ENCODE measurements at places on chromosomes 11 and 22.

DNA sequence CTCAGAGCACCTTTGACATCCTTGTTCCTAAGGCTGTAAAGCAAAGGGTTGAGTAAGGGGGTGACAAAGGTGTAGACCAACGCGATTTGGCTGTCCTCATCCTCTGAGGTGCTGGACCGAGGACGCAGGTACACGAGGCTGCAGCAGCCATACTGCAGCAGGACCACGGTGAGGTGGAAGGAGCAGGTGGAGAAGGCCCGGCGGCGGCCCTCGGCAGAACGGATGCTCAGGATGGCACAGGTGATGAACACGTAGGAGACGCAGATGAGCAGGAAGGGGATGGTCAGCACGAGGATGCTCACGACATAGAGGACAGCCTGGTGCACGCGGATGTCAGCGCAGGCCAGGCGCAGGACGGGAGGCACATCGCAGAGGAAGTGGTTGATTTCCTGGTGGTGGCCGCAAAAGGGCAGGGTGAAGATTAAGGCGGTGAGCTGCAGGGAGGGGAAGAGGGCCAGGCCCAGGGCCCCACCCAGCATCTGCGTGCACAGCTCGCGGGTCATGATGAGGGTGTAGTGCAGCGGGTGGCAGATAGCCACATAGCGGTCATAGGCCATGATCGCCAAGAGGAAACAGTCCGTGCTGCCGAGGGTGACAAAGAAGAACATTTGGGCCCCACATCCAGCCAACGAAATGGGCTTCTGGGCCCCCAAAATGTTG lies 632 bp downstream of the OR10Q1 start:
- no peak for DNase-seq

GRCh38 chr11:125512106-125512505 lies 16.0 kb upstream of the FEZ1 start:
- DNase-seq = no peak

- DNase-seq = no peak
Observed at GRCh38 chr22:19117111-19117512, 5.1 kb downstream of the DGCR2 start.

GRCh38 chr22:20582171-20582511 lies 74.7 kb downstream of the MED15 start:
- no peak for DNase-seq

GRCh38 chr11:48108231-48109045 lies 108.2 kb upstream of the OR4B1 start:
- DNase-seq = peak; percentile 58

DNA sequence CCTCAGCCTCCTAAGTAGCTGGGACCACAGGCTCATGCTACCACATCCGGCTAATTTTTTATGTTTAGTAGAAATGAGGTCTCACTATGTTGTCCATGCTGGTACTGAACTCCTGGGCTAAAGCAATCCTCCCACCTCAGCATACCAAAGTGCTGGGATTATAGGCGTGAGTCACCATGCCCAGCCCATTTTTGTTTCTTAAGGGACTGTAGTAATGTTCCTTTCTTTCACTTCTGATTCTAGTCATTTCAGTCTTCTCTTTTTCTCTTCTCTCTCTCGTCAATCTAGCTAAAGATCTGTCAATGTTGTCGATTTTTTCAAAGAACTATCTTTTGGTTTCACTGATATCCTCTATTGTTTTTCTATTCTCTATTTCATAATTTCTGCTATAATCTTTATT lies 111.0 kb upstream of the APOA1 start:
- DNase-seq = peak; percentile 63

GRCh38 chr22:29307596-29308147 lies 1.2 kb downstream of the GAS2L1 start:
- no peak for DNase-seq

DNA sequence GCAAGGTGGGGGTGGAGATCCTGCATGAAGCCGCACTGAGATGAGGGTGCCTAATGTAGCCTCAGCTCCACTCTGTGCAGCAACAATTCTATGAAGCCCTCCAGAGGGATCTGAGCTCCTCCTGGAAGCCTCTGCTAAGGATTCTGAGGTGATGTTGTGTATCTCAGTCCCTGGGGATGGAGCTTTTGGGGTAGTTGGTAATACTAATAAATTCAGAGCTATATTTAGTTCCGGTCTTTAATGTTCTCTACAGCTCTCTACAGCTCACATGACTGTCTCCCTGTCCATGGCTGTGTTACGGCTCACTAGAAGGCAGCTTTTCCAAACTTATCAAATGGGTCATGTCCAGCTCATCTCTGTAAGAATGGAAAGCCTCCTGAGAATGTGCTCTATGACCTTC lies 93.4 kb downstream of the ISX start:
- DNase-seq = no peak

GRCh38 chr11:57303990-57304579 lies 20.7 kb downstream of the TNKS1BP1 start:
- no peak for DNase-seq

- no peak for DNase-seq
Observed at GRCh38 chr11:87081358-87081757, 43.6 kb downstream of the TMEM135 start.

- peak; percentile 82 for DNase-seq
Observed at GRCh38 chr11:57649826-57650738, at the start of gene YPEL4. Gene YPEL4 (minus strand): TSS chr11:57649912. CDS start chr11:57647107, 2,805 bp downstream.
